Gastrocnemius medialis (tissue), 4 donors: ENCODE measurements at places on chromosomes 1 and 21.

DNA sequence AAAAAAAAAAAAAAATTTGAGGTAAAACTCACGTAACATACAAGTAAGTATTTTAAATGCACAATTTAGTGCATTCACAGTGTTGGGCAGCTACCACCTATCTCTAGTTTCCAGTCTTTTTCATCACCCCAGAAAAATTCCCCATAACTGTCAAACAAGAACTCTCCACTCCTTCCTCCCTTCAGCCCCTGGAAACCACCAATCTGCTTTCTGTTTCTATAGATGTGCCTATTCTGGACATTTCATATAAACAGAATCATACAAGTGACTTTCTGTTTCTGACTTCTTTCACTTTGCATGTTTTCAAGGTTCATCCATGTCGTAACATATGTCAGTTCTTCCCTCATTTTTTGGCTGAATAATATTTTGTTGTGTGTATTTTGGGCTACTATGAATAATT lies 24.9 kb upstream of the ETS2 start:
- no peak for DNase-seq

DNA sequence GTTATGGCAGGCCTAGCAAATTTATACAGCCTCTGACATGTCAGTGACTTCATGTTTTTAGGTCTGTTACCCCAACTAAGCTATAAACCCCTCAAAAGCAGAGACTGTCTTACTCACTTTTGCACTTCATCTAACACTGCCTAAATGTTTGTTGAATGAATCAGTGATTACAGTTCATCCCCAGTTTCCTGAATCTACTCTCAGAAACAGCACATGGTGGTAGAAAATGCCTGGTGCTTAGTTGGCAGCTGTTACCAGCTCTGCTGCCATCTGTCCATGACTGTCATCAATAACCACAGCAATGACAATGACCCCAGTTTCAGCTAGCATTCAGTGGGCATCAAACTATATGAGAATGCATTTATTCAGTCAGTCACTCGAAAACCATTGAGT lies 110.5 kb upstream of the SERBP1 start:
- no peak for DNase-seq

DNA sequence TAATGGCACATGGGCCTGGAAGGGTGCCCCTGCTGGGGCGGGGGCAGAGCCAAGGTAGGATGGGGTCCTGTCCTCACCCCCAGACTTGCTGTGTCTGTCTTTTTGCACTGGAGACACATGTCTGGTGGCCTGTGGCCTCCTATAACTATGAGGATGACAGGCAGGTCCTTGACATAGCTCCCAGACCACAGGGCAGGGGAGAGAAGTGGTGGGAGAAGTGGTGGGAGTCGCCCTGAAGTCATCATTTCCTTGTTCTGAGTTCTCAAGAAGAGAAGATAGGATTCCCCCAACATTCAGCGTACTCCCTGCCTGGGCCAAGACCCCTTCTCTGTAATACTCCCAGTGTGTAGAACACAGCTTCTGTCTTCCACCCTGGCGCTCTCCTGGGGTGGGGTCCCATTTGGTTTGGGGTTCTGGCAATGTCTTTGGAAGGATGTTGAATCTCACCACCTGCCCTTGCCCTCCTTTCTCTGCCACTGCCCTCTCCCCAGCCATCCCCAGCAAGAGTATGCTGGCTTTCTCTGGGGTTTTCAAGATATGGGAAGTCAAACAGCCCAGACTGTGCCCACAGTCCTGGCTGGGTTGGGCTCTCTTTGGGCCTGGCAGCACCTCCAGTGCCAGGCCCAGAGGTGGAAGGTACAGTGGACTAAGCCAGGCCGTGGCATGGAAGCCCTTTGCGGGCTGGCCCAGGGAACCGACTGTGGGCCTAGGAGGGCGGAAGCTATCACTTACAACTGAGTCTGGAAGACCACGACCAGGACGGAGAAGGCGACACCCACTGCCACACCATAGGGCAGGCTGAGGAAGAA lies 19.4 kb downstream of the SLC26A9 start:
- DNase-seq: no peak

GRCh38 chr21:46412521-46413364 lies 45.9 kb upstream of the DIP2A start:
- no peak for DNase-seq
